ENCODE measurements at places on chromosomes 5 and 9. TPM values are rescaled to one million over a fixed set of nuclear protein-coding genes. Genes with fewer than 3 reads are reported as not detected.

The EXD3 gene
- 3.0 TPM for polyA plus RNA-seq

The C5orf52 gene
- not detected for polyA plus RNA-seq

The PCA3 gene
- polyA plus RNA-seq = not detected

The RNF224 gene
- not detected for polyA plus RNA-seq

The DEPDC1B gene
- 0.56 TPM for polyA plus RNA-seq

DNA sequence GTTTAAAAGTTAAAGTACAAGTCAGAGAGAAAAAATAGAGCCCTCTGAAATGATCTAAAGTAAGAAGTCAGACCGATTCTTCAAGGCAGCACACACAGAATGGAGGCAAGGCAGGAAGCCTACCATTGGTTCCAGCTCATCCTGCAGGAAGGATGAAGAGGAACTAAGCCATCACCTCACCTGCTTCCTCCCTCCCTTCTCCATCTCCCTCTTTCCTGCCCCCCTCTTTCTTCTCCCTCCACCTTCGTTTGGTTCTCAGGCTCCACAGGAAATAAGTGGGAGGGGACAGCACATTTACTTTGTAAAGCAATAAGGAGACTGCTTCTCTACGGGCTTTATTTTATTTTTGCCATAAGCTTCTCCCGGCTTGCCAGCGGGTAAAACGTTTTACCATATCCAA is 213.4 kb downstream of the TRIM32 start:
- no peak for DNase-seq

DNA sequence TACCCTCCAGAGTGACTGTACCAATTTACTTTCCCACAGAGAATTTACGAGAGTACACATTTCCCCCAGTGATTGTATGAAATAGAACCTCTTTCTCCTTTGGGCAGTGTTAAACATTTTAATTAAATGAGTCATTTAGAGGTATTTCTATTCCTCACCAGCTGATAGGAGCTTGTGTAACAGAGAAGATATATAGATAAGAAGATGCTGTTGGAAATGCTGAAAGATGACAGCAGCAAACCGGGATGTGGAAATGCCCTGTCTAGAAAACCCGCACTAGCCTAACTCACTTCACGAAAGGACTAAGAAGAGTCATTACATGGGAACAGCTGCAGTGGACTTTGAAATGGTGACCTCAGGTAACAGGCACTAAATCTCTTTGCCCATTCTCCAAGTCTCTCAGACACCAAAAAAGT is 68.3 kb downstream of the LPAR1 start:
- no peak for DNase-seq

DNA sequence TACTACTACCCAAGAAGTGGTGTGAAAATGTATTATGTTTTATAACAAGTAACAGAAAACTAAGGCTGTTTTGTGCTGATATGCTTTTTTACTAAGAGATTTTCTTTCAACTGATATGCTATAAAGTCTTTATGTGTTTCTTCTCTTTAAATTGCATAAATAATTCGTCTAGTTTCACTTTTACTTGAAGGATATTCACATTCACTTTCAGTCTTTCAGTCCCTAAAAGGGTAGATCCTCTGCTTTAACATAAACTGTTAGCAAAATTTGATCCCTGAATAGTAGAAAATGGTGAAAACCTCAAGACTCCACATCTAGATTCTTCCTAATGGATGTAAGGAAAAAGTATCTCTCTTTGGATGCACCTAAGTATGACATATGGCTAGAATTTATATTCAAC is 69.0 kb upstream of the FST start:
- no peak for DNase-seq

- DNase-seq = no peak
Measured at GRCh38 chr5:178996156-178996555, 1.0 kb upstream of the GRM6 start.

GRCh38 chr9:87592554-87593358 is 95.1 kb downstream of the DAPK1 start:
- DNase-seq = no peak

DNA sequence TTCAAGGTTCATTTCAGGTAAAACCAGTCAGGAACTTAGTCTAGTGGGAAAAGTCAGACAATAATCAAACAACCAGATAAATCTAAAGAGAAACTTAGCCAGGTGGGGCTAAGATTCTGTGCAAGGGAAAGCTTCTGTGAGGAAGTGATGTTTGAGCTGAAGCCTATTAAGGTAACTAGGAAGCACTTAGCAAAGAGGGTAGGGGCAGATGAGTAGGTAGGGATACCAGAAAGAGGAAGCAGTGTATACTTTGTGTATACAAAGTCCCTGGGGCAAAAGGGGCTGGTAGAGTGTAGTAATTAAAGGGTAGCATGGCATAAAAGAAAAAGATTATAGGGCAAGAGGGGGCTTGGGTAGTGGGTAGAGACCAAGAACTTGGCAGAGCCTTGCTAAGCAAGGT is 3.6 kb upstream of the SPATA24 start:
- no peak for DNase-seq

GRCh38 chr9:35729700-35730485 is 2.1 kb downstream of the TLN1 start:
- peak; percentile 80 for DNase-seq

- no peak for DNase-seq
Measured at GRCh38 chr5:40981420-40981819, 72.1 kb downstream of the C7 start.

GRCh38 chr5:58786711-58787303 is 203.9 kb downstream of the RAB3C start:
- DNase-seq = no peak

- DNase-seq = no peak
Measured at GRCh38 chr5:172380987-172381643, 73.2 kb downstream of the SH3PXD2B start.
